ENCODE measurements at places on chromosomes 3 and 15.

- no peak for DNase-seq
Measured at GRCh38 chr3:32712506-32713055, 27.6 kb downstream of the CNOT10 start.

- no peak for DNase-seq
Measured at GRCh38 chr3:53645754-53646153, 151.3 kb downstream of the CACNA1D start.

- no peak for DNase-seq
Measured at GRCh38 chr15:48627260-48627940, 18.1 kb downstream of the FBN1 start.

GRCh38 chr3:126467611-126467955, 8.1 kb downstream of the ZXDC start:
- DNase-seq: no peak

- DNase-seq: no peak
Measured at GRCh38 chr3:59831394-59831793, 781.6 kb upstream of the CFAP20DC start.

DNA sequence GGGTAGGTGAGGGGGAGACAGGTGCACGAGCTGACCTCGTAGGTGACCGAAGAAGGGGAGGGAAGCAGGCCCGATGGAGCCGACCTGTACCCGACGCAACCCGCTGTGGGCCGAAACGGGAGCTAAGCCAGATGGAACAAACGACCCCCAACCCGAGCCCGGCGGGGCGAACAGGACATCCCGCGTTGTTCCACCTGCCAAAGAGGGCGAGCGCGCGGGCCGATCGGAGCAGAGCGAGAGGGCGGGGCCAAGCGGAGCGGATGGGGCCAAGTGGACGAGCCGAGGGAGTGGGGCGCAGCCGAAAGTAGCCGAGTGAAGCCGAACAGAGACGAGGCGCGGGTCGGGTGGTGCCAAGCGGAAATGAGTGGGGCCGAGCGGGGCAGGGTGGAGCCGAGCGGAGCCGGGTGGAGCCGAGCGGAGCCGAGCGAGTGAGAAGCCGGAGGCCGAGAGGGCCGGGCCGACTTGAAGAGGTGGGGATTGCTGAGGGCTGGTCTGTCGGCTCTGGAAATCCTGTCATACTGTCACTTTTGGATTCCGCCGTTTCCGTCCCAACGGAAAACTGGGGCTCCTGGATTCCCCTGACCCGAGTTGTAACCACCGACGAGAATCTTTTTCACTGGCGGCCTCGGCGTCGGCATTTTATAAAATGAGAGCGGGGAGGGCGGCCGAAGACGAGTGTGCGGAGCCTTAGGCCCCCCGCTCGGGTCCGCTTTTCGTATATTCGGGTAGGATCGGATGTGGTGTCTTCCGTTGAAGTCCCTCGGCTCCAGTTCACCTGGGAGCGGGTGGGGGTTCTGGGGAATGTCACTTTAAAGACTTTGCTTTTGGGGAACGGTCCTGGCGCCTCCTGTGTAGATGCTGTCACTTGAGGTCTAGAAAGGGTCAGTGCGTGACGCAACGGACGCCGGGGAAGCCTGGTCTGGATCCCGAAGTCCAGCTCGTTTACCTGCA, 15.6 kb upstream of the WNT7A start:
- DNase-seq: no peak

DNA sequence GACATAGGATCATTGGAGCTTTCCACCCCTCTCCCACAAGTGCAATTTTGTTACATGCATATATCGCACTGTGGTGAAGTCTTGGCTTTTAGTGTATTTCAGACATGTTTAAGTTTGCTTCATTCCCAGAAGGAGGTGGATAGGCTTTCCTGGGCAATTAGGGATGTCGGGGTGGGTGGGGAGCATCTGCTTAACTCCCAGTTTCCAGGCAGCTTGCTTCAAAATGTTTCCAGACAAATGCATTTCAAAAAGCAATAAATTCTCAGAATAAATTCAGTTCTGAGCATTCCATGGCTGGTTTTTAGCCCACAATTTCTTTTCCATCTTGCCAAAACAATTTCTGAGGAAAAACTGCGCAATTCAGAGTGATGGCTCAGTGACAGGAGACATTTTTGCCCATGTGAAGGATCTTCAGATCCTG, 227.7 kb upstream of the ZPLD1 start:
- no peak for DNase-seq

DNA sequence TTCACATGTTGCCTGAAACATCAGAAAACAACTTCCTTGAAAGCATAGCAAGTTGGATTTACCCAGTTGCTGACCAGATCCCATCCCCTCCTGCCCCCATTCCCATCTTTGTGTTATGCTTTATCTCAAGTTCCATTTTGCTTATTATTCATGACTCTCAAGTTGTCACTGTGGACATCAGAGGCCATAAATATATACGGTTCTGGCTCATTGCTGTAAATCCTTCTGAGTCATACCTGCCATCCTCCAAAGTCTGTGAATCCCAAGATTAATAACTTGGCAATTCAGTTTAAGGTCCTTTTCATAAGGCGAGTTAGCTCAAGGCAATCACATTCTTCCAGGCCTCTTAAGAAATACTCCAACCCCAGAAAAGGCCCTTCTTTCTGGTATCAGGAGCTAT, 126.2 kb upstream of the C2CD4B start:
- DNase-seq: no peak

- DNase-seq: no peak
Measured at GRCh38 chr3:117149584-117149983, 440.0 kb downstream of the TUSC7 start.

DNA sequence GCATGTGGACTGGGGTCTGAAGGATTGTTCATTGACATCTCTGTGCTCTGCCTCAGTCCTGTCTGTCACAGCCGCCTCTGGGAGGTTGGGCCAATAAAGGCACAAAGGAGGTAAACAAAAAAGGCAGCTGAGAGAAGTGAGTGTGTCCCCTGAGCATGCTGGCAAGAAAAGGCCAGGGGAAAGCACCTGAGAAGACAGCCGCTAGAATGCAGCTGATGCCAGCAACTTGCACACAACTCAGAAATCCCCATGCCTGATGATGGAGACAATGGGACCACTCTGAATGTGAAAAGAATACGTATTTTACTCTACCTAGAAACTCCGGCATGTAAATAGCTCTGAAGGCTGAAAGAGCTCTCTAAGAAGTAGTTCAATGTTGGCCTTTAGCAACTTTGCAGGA, 118.7 kb downstream of the KCNH8 start:
- DNase-seq: no peak

DNA sequence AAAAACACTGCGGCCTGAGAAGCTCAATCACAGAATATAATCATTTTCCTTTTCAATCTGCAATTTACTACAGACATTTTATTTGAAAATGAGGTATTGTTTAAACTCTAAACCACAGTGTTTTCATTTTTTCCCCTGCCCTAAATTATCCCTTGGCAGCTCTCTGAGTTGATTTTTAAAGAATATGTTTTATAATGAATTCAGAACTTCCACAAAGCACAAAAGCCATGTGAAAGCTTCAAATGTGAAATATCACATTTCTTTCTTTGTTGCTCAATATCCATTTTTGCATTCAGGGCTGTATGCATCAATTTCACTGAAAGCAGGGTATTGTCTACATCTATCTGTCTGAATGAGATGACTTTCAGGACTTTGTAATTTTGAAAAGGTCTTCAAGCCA, 813.6 kb upstream of the ALCAM start:
- DNase-seq: no peak

DNA sequence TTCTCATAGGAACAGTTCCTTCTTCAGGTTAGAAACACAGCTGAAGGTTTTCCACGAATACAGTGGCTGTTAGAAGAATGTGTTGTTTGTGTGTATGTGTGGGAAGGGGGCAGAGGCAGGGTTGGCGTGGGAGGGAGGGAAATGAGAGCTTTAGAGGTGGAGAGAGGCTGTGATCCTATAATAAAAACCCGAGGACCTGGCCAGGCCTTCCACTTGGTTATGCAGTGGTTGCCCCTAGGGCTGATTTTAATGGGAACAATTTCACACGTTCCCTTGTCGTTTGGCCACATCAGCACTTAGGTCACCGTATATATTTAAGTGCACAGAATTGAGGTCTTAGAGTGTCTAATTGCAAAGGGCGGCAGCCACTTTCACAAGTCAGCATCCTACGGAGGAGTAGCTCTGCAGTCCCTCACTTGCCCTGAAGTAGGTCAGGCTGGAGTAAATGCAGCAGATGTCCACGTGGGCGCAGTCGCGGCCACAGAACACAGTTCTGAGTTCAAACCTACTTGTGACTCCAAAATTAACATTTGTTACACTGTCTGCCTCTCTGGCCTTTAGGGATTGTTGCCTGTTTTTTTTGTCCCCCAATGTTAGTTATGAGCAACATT, 85.6 kb downstream of the PDCD6IP start:
- peak; percentile 15 for DNase-seq

DNA sequence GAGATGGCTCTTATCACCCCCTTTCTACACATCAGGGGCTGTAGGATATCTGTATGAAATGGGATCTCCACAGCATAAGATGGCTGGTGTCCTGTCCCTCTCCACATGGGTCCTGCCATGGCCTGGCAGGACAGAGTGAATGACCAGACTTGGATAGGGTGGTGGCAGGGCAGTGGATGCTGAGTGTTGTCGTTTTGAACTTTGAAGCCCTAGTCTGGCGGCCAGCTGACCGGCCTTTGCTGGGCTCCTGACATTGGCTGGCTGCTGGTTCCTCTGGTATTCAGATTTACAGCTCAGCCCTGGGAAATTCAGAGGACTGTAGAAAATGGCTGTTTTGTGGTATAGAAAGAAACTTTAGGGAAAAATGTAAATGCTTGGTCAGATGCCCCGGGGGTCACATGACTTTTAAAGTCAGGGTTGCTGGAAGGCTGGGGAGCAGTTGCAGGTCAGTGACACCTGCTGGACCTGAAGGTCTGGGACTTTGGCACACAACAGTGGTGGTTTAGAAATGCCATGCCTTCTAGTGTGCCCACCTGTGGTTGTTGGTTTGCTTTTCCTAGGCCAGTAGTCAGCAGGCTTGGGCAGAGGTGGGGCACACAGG, 13.5 kb upstream of the PGPEP1L start:
- DNase-seq: no peak

- DNase-seq: no peak
Measured at GRCh38 chr3:57793737-57794187, 37.7 kb downstream of the SLMAP start.

GRCh38 chr3:194906229-194906629, 220.5 kb downstream of the FAM43A start:
- peak; percentile 45 for DNase-seq

DNA sequence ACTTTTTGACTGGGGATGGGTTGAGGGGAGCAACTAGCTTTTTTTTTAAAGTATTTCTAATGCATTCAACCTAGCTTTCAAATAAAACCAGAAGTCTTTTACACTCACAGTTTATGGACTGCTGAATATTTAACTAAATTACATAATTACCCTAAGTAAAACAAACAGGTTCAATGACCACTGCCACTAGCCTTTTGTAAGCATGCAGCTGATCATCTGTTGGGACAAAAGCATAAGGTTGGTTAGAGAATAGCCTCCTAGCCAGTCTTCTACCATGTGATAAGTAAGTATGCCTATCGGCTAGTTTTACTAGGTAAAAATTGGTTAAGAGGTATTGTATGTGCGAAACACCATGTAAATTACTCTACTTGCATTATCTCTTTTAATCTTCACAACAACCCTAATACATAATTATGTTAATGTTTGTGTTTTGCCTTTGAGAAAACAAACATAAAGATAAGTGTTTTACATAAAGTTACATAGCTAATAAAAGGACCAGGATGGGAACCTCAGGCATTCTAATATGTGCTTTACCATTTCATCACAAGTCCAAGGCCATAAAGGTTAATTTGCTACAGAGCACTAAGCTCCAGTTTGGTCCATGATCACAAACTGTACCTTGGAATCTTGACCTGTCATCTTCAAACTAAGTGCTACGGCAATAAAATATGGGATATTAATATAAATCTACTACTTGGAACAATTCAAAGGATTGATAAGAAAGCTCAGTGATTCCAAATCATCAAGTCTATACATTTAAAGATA, 13.2 kb downstream of the PFN2 start:
- no peak for DNase-seq

GRCh38 chr3:106482451-106482850, 613.6 kb upstream of the CBLB start:
- no peak for DNase-seq
